ENCODE measurements at places on chromosomes 11 and 22. TPM values are rescaled to one million over a fixed set of nuclear protein-coding genes. Genes with fewer than 3 reads are reported as not detected.

- no peak overlapping the region for H3K4me3 ChIP-seq
- no peak overlapping the region for H3K27ac ChIP-seq
- H3K27me3 ChIP-seq: no peaks in the 10 kb centered on the region
- H3K36me3 ChIP-seq: peaks cover 41% of the 10 kb centered on the region
- H3K4me1 ChIP-seq: peaks cover 34% of the 10 kb centered on the region
These were observed 25.3 kb downstream of the PDHX start for GRCh38 chr11:34941688-34942087.

The SEC14L6 gene
- not detected for total RNA-seq

DNA sequence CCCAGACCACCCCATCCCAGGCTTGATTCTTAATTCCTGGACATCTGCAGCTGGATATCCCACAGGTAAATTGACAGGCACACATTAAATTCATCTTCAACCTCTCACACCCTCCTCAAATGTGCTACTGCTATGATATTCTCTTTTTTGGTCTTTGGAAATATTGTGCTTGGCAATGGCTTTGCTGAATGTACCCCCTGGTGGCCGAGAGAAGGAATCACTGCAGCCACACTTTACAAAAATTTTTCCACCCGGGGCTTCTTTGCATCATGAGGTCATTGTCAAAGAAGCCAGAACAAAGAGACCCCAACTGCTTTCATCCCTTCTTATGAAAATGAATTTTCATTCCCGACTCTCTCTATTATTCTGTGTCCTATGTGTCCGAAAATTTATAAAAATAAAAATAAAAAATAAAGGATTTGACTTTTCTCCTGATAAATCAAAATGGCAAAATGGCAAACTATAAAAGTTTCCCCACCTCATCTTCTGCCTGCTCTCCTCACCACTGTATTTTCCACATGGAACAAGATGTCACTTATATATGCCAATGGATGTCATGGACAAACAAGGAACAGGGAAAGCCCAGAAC is 15.0 kb upstream of the CYB5R2 start:
- DNase-seq: peak; percentile 26
- H3K36me3 ChIP-seq: no peaks in the 10 kb centered on the region
- no peak overlapping the region for H3K27ac ChIP-seq
- no peak overlapping the region for H3K4me3 ChIP-seq

GRCh38 chr22:30802202-30803166 is 107.8 kb downstream of the OSBP2 start:
- H3K4me3 ChIP-seq: peak overlapping the region; percentile 40
- peaks cover 21% of the 10 kb centered on the region for H3K4me1 ChIP-seq
- DNase-seq: peak; percentile 87
- peaks cover 29% of the 10 kb centered on the region for H3K27me3 ChIP-seq
- no peaks in the 10 kb centered on the region for H3K36me3 ChIP-seq
- H3K27ac ChIP-seq: no peak overlapping the region

The PANX3 gene
- not detected for total RNA-seq

DNA sequence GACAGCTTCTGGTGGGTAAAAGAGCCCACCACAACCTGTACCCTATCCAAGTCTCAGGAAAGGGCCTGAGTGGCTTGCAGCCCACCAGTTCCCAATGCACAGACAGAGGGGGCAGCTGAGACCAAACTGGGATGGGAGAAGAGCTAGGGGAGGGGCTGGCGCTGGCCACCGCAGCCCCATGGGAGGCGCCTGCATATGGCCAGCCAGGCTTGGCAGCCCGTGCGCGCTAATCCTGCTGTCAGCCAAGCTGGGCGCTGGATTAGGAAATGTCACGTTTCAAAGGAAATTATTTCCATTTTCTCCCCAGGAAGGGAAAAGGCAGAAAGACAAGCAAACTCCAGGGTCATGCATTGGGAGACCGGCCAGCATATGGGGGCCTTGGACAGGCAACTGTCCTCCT is 236.8 kb downstream of the BUD13 start:
- H3K36me3 ChIP-seq: no peaks in the 10 kb centered on the region
- DNase-seq: no peak
- no peaks in the 10 kb centered on the region for H3K4me1 ChIP-seq
- no peak overlapping the region for H3K27ac ChIP-seq

GRCh38 chr22:20137671-20138416 is 6.2 kb downstream of the ZDHHC8 start:
- H3K36me3 ChIP-seq: 0 out of 2 replicates have a peak, but pooled peaks cover 3% of the 10 kb centered on the region
- H3K4me1 ChIP-seq: peaks cover 25% of the 10 kb centered on the region
- no peak overlapping the region for H3K27ac ChIP-seq
- no peak for DNase-seq

DNA sequence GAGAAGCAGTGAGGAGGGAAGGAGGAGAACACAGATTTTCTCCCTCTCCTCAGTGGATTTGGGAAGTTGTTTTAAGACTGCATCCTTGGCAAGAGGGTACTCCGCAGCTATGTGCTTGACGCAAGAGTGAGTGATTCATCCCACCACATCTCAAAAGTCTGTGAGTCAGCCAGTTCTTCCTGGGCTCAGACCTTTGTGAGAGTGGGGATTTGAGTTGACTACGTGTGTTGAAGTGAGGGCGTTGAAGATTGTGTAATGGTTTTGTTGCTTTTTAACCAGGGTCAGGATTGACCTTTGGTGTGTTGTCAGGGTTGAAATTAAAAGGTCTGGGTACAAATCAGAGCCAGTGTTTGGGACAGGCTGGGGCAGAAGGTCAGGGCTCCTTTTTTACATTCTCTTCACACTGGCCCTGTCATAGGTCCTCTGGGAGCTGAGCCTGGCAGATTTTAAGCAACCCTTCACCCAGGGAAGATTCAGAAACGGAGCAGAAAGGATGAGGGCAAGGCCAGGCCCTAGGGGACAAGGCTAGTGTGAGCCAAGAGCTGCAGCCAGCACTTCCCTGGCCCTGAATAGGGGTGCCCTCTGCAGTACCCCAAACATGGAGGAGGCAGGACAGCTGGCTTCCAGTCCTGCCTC is 4.2 kb upstream of the C11orf86 start:
- peak overlapping the region; percentile 97 for H3K27ac ChIP-seq
- no peaks in the 10 kb centered on the region for H3K36me3 ChIP-seq
- H3K4me1 ChIP-seq: peaks cover 69% of the 10 kb centered on the region
- no peaks in the 10 kb centered on the region for H3K27me3 ChIP-seq

DNA sequence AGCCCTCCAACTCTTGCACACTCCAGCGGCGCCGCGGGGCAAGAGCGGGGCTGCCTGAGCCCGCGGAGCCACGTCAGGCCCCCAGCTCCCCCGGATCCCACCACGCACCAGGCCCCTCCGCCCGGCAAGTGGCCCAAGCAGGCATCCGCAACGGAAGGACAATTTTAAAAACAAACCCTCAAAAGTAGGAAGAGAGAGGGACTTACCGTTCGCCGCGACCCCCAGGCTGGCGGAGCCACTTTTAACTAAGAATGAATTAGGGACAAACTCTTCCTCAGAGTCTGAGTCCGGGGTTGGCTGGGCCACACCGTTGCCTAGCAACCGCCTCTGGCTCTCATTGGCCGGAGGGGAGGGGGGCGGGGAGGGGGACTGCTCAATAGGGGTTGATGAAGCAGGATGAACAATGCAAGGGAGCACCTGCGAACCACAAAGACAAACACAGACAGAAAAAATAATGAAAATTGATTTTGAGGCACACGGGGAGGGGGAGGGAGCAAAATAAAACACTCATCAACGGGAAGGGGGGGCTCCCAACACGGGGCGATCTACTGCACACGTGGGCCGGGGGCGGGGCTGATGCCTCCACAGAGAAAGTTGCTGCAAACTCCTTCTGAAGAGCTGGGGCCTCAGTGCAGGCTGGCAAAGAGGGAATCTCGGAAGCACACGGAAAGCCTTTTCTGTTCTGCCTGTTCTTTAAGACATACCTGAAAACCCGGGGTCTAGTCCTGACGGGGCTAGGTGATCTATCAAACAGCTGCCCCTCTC is 387.5 kb upstream of the NARS2 start:
- no peaks in the 10 kb centered on the region for H3K36me3 ChIP-seq
- H3K27ac ChIP-seq: no peak overlapping the region
- peaks cover 36% of the 10 kb centered on the region for H3K4me1 ChIP-seq
- DNase-seq: no peak

DNA sequence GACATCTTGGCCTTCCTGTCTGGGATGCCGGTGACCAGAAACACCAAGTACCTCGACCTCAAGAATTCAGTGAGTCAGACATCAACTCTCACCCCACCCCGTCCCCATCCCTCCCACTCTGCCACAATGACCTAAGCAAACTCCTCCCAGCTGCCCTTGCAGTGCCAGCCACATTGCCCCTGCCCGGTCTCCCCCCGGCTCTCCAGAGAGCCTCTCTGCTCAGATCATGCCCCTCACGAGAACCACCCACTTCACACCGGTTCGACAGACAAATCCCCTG is 23.6 kb upstream of the MYRF start:
- peaks cover 38% of the 10 kb centered on the region for H3K4me1 ChIP-seq
- peak overlapping the region; percentile 14 for H3K27ac ChIP-seq

The GRM5 gene
- total RNA-seq: not detected

- peaks cover 37% of the 10 kb centered on the region for H3K4me1 ChIP-seq
- no peak overlapping the region for H3K27ac ChIP-seq
- H3K4me3 ChIP-seq: no peak overlapping the region
These were observed 5.3 kb downstream of the SLN start for GRCh38 chr11:107706531-107706930.
